ENCODE measurements at places on chromosomes 11 and 22.

GRCh38 chr22:23128269-23129108, 13.3 kb downstream of the RSPH14 start:
- DNase-seq: no peak

DNA sequence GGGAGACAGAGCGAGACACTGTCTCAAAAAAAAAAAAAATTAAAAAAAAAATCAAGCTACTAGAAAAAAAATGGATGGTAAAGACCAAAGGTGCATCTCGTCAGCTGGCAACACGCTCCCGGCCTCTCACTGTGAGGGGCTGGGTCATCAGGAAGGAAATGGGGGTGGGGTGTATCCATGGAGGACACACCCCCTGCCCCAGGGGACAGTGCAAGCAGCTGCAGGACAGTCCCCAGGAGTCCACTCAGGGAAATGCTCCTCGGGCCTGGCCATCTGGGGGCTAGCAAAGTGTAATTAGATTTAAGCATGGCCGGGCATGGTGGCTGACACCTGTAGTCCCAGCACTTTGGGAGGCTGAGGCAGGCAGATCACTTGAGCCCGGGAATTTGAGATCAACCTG, 23.1 kb downstream of the TTLL1 start:
- DNase-seq: no peak

- no peak for DNase-seq
Measured at GRCh38 chr11:11230802-11231562, 122.1 kb downstream of the CSNK2A3 start.

DNA sequence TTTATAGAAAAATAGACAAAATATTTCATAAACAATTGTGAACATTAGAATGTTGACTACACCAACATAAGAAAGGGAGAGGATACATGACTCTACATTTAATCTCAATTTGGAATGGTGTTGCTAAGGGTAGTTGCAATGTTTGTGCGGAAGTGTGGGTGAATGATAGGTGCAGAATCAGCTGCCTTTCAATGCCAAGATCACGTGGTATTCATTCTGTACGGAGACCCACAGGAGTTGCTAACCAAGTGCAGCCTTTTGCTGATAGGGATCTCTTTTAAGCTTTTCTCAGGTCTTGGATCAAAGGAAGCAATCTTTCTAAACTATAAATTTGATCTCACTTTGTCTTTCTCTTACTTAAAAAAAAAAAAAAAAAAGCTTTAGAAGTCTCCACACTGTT, 29.8 kb upstream of the CTSC start:
- DNase-seq: no peak

GRCh38 chr11:36574486-36574885, 6.7 kb downstream of the RAG1 start:
- DNase-seq: no peak

DNA sequence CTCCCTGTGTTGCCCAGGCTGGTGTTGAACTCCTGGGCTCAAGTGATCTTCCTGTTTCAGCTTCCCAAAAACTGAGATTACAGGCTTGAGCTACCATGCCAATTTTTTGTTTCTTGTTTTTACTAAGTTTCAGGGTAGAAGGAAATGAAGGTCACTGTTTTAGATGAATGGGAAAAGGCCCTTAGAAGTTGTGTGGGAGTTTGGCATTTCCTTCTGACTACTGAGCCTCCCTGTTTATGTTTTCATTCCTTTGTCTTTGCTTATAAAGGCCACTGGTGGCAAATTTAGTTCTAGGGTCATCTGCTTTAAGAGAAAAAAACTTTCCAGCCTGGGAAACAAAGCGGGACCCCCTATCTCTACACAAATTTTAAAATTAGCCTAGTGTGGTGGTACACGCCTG, 22.1 kb downstream of the SRPRA start:
- DNase-seq: no peak

DNA sequence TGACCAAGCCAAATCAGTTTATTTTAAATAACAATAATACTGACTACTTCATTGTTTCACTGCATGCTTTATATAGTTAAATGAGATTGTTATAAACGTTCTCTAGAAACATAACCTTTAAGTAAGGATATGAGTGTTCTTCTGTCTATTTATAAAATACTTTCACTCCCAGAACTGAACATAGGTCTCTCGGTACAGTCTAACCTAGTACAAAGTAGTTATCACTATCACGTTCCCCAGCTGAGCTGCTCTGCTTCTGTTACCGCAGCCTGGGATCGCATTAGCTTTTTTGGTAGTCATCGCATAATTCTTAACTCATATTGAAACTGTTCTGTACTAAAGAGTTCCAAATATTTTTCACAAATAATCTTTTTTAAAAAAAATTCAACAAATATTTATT, 143.6 kb downstream of the WNT11 start:
- DNase-seq: no peak

- no peak for DNase-seq
Measured at GRCh38 chr11:86251345-86251744, 6.8 kb downstream of the EED start.

- DNase-seq: no peak
Measured at GRCh38 chr11:36254713-36255112, 34.5 kb downstream of the COMMD9 start.

Data from Panc1 (cell line).